Femur (tissue), 1 donor: ENCODE measurements at places on chromosomes 6 and 20.

GRCh38 chr6:48177786-48178185 is 66.8 kb upstream of the PTCHD4 start:
- DNase-seq, result no peak

GRCh38 chr20:36866164-36866563 is 9.8 kb upstream of the TLDC2 start:
- DNase-seq, result no peak

GRCh38 chr6:121449331-121449730 is 13.9 kb downstream of the GJA1 start:
- DNase-seq, result no peak

DNA sequence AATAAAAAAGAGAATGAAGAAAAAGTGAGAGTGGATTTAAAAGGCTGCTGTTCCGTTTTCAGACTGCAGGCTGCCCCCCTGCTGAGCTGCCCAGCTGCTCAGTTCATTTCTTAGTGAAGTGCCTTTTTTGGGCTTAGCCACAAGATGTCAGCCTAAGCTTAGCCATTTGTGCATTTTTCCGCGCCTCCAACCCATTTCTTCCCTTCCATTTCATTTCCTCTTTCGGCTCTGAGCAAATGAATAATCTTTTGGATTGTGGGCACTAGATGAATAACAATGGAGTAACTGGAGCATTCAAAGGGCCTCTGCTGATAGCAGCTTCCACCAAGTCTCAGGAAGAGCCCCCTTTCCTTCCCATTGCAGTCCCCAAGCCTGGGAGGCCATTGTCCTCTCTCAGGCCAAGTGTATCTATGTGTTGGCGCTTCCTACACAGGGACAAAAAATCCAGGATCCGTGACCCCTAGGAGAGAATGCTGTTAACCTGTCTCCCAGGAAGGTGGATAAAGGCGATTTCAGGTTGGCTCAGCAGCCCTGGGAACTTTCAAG is 83.5 kb upstream of the SPTLC3 start:
- peak; percentile 77 for DNase-seq

DNA sequence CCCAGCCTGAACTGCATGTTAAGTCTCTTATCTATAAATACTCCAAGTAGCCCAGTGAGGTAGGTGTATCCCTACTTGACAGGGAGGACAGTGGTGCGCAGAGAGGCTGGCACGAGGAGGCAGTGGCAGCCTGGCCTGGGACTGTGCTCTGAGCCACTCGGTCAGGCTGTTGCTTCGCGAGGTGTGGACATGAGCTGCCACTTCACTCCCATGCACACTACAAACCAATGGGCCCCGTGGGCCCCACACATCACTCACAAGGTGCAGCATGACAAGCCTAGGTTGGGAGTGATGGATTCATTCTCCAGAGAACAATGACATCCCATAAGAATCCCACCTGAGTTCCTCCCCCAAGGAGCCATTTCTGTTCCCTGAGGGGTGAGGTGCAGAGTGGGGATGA is 54.9 kb downstream of the TMEM242 start:
- no peak for DNase-seq

GRCh38 chr20:61629602-61630390 is 377.7 kb downstream of the CDH4 start:
- DNase-seq, result peak; percentile 42

GRCh38 chr20:46688151-46689081 is 828 bp downstream of the TP53RK start:
- no peak for DNase-seq

GRCh38 chr6:18263418-18264218 is 712 bp downstream of the DEK start:
- peak; percentile 27 for DNase-seq

DNA sequence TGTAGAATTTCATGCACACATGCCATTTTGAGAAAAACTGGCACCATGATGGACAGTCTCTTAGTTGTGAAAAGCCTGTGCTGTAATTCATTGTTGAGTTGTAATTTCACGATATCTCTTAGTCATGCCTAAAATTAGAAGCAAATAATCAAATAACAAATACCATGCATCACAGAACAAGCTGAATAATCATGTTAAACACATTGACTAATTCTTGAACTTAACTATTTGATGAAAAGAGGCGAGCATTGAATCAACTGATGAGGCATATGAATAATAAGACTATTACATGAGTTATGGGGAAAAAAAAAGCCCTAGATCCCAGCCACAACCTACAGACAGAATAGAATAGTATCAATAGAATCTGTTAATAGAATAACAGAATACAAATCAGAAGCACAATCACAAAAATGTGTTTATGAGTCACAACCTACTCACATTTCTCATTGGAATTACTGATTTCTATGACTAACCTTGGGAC is 14.2 kb upstream of the RNF217 start:
- DNase-seq, result no peak

DNA sequence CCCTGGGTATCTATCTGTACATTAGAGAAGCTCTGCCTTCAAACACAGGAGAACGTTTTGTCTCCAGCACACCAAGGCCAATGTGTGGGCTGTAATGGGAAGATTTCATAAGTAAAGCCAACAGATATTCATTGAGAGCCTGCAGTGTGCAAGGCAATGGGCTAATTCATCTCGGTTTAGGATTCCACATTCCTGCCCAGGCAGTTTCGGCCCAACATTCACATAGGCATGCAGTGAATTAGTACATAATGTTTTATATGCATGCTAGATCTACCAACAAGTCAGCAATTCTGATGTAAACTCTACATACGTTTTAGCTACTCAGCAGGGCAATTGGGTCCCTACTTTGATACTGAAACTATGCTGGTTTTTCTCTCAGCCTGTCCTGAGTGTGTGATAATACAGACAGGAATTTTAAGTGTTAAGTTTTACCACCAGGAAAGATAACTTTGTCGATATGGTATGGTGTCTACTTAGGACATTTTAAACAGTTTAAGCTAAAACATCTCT is 46.9 kb upstream of the NAA20 start:
- DNase-seq, result no peak

DNA sequence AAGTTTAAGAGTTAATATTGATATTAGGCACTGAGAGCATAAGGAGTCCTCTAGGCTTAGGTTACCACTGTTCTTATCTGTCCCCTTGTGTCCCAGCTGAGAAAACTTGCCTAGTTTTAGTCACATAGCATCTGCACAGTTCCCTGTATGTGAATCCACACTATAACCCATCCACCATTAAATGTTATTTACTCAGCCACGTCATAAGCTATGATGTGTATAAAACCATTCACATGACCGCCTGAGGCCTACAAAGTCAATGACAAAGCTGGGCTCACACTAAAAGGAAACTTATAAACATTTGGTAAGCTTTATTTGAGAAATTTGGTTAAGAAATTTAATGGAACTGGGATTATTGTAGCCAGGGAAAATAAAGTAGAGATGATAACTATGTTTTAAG is 59.2 kb upstream of the TFAP2D start:
- no peak for DNase-seq

DNA sequence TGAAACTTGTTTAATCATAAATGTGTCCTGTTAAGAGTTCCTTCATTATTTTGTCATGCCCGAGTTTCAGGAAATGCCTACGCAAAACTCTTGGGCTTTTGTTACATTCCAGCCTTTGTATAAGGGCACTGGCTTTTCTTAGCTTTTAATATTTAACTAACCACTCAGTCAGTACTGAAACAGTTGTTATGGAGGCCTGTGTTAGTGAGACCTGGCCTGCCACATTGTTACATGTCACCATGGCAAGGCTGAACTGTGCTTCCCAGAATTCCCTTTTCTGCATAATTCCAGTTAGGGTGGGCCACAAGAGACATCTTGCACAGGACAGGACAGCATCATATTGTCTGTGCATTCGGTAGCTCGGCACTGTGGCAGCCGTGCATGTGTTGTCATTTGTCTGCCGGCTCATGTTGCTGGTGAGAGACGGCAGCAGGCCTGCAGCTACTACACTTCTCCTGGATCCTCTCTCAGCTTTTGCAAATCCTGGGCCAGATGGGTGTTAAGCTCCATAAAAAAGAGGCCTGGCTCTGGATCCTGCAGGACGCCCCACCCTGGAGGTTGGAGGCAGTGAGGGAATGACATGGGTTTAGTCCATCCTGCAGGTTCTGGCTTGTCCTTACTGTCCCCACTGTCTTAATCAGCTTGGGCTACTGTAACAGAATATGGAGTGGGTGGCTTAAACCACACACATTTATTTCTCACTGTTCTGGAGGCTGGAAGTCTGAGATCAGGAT is 128.8 kb upstream of the DTNBP1 start:
- DNase-seq, result peak; percentile 44

DNA sequence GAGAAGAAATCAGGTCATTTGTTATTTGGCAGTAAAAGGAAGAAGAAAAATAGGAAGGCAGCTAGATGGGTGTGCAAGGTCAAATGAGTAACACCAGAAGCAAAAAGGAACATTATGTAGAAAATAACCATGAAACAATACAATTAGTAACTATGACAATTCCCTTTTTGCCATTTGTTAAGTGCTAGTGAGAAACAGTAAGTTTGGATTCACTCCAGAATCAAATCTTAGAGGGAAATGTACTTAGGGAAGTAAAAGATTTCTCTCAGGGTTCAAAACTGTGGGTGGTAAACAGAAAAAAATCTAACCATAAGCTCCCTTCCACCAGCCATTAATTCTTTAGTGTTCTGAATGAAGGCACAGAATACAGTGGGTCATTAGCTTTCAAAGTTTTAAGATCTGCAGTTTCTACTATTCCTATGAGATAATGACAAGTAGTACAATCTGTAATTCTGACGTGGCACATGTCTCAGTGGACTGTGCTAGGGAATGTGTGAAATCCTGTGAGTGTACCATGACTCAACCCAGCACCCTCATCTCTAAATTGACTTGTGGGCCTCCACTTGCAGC is 17.1 kb downstream of the REPS1 start:
- DNase-seq, result no peak

DNA sequence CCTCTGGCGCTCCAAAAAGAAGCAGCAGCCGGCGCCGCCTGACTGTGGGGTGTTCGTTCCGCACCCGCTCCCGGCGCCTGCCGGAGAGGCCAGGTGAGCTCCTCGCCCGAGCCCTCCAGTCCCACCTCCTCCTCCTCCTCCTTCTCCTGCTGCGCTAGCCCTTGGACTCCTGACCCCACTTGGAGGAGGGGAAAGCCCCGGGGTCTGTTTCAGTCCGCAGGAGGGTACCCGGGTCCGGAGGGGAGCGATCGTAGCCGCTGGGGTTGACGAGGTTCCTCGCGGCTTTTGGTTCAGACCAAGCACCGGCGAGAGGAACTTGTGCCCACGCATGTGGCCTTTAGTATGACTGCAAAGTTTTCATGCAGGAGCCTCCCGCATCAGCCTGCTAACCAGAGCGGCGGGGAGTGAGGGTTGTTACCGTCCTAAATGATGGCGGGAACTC is 493 bp downstream of the CRYBG1 start:
- peak; percentile 18 for DNase-seq

DNA sequence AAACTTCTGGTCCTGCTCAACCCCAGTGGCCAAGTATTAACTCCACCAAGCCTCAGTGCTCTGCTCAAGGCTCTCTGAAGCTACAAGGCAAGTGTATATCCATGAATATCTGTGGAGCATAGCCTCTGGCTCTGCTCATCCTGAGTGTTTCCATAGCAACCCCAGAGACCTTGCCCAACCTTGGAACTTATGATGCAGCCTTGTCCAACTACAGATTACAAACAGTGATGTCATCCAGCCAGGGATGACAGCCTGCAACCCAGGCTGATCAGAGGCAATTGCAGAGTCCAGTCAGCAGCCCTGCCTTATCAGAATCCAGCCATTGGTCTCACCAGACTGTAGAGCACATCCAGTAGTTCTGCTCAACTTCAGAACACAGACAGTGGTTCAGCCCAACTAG is 65.5 kb upstream of the SPACA1 start:
- DNase-seq, result no peak

- no peak for DNase-seq
Observed at GRCh38 chr20:57959589-57959988, 249.8 kb upstream of the PMEPA1 start.

DNA sequence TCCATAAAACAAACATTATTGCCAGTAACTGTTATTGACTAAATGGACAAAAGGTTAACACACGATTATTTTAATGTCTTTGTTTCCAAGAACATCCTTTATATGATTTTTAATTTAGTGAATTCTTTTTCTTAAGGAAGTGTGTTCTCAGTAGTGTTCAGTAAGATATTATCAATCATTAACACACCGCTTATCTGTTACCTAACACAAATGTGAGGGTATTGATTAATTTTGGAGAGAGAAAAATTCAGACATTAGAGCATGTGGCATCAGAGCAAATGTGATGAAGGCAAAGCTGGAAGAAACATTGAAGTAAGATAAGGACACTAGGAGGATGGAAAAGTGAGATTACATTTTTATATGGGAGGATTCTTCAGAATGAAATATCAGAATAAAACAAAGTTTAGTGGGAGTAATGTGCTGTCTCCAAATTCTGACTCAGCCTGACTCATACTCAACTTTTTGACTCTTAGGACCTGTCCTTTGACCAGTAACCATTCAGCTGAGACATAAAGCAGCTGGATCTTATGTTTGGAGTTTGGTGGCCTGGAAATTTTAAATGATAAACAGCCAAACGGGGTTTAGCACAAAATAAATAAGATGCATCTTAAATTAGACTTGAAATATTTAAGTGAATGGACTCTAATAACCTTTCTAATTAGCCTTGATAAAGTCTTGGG is 348.6 kb downstream of the CD109 start:
- no peak for DNase-seq
